ENCODE measurements at places on chromosomes 7 and 10. TPM values are rescaled to one million over a fixed set of nuclear protein-coding genes. Genes with fewer than 3 reads are reported as not detected.

DNA sequence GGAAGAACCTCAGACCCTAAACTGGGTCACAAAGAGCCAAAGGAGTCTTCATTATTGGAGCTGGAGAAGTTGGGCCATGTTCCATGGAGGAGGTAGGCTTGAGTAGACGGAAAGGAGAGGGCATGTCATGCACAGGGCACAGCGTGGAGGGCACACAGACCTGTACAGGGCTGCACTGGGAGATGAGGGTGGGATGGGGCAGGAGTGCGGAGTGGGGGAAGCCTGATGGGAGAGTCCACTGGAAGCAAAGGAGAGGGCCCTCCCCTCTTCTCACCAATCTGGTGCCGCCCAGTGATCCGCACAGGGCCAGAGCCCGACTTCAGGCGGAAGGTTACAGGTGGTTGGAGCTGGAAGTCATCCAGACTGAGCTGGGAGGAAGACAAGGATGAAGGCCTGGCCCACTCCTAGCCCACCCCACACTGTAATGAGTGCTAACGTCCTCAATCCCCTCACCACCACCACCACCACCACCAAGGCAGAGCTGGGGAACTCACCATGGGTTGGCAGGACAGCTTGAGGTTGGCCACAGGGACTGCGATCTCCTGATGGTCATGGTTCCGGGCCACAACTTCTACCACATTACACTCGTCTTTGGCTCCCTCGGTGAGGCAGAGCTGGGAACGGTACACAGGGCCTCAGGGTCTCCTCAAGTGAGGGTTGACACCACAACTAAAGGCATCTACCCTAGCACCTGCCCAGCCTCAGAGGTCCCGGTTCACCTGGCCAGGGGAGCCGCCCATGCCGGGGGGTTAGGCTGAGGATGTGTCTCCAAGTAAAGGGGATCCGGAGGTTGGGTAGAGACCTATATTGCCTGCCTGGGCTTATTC, 1.0 kb downstream of the NPM3 start:
- DNase-seq = no peak

DNA sequence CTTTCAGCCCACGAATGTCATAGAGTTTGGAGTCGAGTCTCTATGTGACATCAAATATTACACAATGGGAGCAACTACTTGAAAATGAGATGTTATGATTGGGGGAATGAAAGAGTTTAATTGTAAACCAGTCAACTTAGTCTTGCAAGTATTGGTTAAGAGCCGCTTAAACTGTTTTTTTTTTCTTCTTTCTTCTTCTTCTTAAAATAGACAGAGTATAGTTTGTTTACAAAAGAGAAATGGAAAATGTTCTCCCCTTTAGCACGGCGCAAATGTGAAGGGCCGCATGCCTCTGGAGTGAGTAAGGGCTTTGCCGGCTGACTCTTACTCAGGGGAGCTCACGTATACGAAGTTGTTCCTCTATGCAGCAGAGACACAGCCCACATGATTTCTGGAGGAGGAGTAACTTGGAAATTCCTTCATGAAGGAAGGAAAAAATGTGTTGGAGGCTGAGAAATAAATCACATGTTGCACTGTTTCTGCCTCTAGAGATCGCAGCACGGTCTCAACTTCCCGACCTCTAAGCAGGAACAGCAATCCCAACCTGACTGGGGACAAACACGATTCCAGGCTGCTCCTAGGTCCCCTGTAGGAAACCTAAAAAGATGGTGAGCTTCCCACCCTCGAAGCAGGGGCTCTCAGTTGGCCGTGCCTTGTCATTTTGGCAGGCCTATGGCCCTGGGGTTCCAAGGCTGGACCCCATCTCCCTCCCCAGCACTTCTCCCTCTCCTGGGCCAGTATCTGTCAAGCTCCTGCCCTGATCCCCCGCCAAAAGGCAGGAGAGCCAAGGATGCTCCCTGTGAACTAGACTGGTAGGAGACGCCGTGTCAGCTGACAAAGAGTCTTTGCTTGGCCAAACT, 44.8 kb downstream of the MYOF start:
- peak; percentile 96 for DNase-seq

DNA sequence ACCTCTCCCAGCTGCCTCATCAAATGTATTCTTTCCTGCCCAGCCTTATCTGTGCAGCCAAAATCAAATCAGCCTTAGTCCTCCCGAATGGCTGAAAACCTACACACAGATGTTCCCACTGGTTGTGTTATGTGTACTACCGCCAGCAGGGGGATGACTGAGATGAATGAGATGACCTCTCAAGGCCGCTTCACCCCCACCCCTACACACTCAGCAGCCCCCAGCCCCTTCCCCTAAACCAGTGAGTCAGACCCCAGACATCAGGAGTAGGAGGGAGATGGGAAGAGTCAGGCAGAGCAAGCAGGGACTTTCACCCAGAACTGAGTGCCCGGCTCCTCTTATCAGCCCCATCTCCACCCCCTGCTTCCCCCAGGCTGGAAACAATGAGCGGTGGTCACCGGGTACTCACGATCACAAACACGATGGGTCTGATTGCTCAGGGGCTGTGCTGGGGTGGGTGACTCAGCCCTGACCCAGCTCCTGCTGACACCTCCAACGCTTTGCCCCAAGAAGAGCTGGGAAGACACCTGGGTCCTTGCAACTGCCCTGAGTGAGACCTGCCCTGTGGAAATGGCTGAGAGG, 6.5 kb upstream of the C10orf105 start:
- no peak for DNase-seq

SVIL gene
- 72.8 TPM for total RNA-seq

FGFBP3 gene
- total RNA-seq = 1.5 TPM

ODAD2 gene
- not detected for total RNA-seq

SPDYE2B gene
- total RNA-seq = not detected

ELFN1 gene
- total RNA-seq = 39.0 TPM

GRCh38 chr10:63562857-63563256, 41.7 kb downstream of the REEP3 start:
- no peak for DNase-seq

- DNase-seq = no peak
Measured at GRCh38 chr10:75105576-75106197, 5.8 kb upstream of the SAMD8 start.

DNA sequence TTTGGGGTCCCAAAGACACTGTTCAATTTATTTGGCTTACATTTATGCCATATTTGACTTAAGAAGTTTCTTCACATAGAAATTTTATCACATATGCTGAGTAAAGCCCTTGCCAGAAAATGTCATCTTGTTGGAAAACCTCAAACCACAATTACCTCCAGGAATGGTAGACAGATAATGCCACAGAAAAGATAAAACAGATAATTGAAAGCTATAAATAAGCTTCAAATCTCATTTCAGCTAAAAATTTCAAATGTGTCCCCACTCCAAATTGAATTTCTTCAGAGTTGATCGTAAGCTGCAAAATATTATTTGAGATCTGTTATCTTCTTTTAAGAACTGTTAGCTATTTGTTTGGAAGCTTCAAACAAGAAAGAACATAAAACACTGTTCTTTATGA, 176.4 kb upstream of the PTN start:
- DNase-seq = no peak

DNA sequence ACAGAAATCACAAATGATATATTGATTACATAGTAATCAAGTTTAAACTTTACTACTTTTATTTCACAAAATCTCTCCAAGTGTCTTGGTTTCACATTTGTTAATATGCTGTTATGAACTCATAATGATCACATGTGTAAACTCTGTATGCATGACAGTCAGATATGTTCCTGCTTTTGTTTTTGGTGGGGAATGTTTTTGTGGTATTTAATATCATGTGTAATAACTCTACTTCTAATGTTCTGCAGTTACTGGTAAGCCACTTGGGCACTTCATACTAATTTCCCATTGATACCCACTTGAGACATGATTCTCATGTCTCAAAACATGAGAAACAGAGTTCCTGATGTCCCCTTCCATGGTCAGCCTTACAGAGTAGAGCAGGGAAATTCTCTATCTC, 109.1 kb upstream of the INHBA start:
- no peak for DNase-seq

DNA sequence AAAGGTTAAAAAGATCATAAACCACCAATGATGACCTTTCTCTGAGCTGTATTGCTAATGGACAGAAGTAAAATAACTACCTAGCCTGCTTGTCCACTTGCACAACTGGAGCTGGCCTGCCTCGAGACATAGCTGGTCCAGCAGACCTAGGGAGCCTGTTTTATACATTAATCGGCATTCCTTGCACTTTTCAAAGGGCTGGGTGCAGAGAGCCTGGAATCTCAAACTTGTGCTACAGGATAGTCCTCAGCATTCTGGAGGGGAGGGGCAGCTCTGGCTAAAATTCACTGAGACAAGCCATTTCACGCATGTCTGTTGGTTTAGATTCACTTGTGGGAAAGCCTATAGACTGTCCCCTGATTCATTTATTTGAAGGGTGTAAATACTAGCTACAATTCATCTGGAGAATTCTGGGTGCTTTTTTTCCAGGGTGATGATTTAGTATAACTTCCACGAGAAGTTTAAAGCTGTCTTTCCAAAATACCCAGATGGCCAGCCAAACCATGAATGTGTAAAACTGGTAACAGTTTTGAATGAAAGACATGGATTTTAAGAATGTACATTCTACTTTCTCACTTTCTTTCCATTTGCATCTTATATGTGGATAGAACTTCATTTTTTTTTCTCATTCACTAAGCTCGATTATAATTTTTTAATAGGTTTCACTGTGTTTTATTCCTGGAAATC, 389.4 kb downstream of the KCNMA1 start:
- DNase-seq = no peak

DNA sequence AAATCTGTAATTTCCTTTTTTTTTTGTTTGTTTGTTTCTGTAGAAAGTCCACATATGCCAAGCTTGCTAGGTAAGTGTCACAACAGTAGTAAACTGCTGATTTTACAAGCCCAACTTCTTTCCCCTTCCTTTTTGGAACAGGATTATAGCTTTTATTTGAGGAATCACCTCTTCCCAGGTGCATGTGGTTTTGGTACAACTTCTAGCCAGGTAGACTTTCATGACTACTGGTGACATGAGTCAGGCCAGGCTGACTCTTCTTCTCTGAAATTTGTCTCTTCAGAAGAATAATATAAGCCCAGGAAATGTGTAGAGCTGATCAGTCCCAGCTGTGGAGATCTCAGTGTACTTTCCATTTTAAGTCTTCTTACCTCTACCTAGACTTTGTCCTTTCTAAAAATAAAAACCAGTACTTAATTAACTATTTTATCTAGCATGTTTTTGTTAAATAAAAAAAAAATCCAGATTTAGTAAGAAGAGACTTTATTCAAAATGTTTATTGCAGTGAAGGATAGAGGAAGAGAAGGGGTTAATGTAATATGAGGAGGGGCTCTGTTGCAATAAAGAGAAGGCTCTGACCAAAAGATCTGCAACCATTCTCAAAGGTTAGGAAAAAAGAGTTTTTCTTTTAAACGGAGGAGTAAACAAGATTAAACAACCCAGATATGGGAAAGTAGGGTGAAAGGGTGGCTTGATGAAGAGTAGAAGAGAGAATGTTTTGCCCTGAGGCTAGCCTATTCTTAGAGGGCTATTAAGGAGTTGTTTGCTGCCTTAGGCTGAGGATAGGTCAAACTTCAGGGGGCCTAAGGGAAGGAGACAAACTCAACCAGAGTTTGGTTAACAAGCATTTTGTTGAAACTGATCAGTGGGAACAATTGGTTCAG, 664.2 kb downstream of the SORCS1 start:
- no peak for DNase-seq

DNA sequence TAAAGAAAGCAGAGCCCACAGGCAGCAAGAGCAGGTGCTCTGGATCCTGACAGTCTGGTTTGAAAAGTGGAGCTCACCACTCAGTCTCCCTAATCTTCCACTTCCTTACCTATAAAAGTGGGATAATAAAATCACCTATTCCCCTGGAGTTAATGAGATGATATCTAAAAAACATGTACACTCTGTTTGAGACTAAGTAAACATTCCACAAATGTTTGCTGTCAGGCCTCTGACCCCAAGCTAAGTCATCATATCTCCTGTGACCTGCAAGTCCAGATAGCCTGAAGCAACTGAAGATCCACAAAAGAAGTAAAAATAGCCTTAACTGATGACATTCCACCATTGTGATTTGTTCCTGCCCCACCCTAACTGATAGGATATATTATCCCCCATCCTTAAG, 1324.5 kb downstream of the XPNPEP1 start:
- DNase-seq = no peak

CTAGE4 gene
- 5.9 TPM for total RNA-seq

- no peak for DNase-seq
Measured at GRCh38 chr10:47243791-47244190, 56.2 kb upstream of the GDF10 start.

DNA sequence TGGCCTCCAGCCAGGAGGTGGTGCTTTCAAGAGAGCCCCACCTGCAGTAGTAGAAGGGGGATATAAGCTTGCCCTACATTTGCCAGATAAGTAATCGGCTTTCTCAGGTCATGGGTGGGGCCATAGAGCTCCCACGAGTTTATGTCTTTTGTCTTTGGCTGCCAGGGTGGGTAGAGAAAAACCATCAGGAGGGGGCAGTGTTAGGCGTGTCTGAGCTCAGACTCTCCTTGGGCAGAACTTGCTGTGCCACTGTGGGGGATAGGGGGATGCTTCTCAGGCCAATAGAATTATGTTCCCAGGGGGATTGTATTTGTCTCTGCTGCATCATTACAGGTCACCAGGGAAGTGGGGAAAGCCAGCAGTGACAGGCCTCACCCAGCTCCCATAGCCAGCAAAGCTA, 12.3 kb upstream of the MRPS33 start:
- DNase-seq = no peak

HMX3 gene
- 15.2 TPM for total RNA-seq

POU6F2 gene
- not detected for total RNA-seq

EPO gene
- not detected for total RNA-seq

DNA sequence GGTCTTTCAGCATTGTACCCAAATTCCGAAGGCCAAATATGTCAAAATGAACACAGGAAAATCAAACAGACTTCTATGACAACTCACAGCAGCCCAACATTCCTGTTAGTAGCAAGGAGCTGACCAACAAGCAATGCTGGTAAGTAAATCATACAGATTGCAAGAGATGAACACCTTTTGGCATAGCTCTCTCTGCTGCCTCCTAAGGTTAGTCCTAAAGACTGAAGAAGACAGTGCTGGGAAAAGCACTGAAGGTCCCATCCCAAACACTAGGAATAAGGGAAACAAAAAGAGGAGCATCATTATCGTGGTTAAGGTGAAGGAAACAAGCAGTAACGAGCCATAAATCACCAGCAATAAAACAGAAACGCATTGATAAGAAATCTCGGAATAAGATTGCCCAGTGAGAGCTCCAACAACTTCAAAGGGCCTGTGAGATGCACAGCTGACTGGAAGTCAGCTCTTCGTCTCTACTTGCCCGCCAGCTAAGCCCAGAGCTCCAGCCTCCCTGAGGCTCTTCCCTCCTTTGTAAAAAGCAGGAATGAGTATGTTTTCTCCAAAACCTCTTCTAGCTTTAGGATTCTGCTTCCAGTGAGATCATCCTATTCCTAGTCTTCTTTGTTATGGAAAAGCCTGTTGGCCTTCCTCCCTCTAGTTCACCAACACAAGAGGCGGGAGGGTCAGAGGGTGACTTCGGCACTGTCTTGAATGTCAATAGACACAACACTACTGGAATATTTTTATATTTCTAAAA, 15.3 kb downstream of the NUDT5 start:
- DNase-seq = no peak

ZNF862 gene
- 6.8 TPM for total RNA-seq

MUC12 gene
- total RNA-seq = 6.8 TPM

GRCh38 chr7:106791526-106791925, 73.6 kb upstream of the PIK3CG start:
- DNase-seq = no peak

Measured in Panc1 (cell line).